T-helper 9 cell (primary cell): ENCODE measurements at places on chromosomes 12 and 14.

DNA sequence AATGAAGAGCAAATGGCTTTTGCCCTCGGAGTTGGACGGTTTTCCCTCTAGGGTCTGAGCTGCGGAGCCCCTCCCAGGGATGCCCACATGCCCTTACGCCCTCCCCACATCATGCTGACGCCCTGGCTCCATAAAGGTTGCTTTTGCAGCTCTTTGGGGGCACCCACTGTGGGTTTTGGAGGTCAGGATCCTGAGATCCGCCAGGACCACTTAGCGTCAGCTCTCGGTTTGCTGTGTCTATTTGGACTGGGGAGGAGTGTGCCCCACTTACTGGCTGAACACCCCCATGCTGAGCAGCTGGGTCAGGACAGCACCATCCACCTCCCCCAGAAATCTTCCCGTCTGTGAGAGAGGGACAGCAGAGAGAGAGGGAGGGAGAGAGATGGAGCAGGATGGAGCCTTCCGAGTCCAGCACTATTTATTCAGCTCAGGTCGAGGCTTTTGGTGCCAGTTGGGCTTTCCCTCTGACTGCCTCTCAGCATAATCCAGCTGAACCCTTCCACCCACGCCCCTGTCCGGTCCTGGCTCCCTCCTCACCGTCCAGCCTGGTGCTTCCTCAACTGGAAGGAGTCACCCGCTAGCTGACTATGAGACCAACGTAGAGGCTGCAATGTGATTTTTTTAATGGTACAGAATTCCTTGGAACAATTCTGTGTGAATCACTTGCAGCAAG, 18.9 kb upstream of the LRTM2 start:
- no peak for DNase-seq

DNA sequence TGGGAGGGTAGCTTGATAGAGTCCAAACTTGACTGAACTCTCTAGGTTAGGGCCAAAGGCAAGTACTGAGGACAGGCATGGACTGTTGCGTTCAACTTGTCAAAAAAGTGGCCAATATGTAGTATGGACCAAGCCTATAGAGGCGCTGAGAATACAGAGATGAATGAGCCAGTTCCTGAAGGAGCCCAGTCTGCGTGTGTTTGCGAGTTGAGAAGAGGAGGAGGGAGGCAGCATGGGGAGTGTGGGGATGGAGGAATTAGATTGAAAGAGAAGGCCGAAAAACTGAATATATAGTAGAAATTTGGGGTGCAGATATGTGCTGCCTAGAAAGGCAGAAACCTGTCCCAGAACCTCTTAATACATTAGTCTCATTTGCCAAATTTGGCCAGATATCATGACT, 412.4 kb downstream of the PCNX1 start:
- no peak for DNase-seq

DNA sequence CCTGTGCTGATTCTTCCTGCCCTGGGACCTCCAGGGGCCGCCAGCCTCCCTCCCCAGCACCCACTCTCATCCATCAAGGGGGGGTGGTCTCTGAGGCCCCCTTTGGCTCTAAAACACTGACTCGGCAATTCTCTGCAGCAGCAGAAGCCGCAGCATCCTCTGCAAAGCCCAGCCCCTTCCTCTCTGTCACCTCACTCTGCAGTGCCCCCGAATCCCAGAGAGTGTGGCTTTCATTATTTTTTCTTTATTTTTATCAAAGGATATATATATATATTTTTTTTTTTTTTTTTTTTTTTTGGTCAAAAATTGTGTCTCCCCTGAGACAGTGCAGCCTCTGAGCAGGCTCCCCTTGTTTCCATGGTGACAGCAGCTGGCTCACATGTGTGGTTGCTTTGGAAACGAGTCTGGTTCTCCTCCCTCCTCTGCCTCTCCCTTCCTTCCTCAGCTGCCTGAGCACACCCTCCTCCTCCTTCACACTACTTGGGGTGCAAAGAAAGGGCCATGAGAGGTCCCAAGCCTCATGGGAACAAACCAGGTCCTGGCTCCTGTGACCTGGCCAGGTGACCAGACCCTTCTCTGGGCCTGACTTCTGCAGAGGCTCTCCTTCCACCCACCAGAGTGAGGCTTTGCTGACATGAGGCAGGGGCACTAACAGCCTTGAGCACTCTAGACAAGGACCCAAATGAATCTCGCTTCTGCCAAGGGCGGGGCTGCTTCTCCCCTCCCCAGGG, 100.5 kb downstream of the LRRC74A start:
- DNase-seq: peak; percentile 66

DNA sequence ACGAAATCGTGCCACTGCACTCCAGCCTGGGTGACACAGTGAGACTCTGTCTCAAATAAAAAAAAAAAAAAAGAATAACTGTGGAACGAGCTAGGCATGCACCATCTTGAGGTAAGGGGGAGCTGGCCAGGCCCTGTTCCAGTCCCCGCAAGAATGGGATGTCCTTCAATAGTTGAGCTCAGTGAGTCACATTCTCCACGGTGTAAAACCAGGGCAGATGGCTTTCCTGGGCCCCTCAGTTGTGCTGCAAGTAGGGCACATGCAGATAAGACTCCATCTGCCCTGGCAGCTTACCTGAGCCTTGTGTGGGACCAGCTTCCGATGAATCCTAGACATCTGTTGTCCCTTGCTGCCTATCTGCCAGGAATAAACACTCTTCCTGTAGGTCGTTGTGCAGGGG, 312.1 kb downstream of the VRK1 start:
- DNase-seq: no peak
